Type B pancreatic cell (in vitro differentiated cells): ENCODE measurements at places on chromosomes 6 and 20. TPM values are rescaled to one million over a fixed set of nuclear protein-coding genes. Genes with fewer than 3 reads are reported as not detected.

DNA sequence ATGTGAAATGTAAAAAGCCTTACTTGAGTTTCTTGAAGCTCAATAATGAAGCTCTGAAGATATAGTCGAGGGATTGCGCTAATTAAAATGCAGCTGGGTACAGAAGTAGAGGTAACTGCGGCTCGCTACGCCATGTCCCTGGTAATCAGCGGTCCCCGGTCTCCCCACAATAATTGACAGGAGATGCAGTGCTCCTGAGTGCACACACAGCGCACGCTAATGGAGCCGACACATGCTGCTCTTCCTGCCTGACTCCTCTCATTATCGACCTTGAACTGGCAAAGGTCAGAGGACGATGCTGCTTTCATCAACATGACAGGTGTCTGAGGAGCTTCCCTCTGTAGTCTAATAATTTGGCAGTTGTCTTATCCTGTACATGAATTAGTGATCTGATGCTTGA lies 365.9 kb downstream of the RNF144B start:
- no peak for DNase-seq

DNA sequence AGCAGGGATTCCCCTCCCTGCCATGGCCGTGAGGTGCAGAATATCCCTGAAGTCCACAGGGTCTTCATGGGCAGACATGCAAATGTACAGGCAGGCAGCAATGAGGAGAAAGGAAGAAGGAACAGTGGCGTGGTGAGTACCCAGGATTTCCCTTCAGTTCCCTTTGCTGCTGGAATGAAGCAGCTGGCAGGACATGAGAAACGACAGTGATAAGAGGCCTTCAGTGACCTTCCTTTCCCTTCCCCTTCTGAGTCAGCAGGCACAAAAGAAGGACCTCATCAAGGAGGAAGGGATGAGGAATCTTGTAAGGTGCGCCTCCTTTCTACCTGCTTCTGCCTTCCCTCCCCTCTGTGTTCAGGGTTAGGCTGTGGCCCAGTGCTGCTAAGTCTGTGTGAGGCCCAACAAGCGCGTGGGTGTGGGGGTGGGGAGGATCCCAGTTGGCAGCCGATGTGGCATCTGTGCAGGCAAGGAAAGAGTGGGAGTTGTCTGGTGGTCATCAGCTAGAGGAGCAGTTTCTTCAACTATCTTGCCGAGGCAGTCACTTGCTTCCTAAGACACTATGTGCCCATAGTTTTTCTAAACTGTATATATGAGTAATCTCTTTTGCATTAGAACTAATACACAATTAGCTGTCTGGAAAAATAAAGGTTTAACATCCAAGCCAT lies 29.5 kb upstream of the FBXO9 start:
- no peak for DNase-seq

DNA sequence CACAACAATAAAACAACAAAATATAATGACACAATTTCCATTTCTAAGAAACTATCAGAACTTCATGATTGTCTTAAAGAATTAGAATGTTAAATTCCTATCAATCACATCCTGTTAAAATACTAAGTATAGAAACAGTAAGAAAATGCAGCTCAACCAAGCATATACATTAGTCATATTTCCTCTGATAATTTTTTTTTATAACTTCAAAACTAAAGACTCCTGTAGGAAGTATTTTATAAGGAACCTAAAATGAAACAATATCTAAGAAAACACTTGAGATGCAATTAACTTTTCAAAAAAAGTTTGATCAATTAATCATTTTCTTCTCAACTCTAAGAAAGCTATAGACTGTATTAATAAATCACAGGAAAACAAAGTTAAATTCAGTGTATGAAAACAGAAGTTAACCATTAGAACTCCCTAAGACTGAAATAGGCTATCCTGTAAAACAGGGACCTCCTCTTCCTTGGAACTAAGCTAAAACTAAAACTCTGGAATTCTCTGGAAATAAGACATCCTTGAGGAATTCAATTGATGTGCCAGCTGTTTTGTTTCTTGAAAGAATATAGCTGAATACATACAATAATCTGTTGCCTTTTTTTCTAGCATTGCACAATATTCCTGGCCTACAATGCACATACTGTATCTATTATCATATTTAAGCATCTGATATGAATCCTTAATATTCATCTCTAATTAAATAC lies 19.8 kb downstream of the FKBP5 start:
- no peak for DNase-seq

DNA sequence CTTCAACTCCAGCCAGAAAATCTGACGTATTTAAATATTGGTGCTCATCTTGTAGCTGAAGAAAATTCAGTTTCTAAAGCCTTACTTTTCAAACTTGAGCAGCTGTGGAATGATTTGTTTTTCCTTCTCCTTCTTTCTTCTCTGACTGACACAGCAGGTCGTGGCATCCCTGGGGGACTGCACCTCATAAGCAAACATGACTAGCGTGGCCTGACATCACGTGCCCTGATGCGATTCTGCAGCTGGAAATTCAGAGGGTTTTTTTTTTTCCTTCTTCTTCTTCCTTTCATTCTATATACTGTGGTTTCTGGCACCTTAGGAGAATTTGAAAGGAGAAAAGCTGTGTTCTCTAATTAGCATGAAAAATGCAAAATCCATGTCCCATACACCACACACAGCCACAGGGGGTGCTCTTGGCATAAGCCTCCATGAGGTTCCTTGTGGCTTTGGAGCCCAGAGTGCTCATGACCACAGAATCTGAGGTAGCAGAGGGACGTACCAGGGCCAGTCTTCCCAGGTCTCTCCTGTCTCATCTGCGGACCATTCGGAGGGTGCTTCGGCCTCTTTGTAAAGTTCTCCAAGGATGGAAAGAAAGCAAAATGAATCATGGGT lies 258.5 kb upstream of the CDH4 start:
- DNase-seq = no peak

GRCh38 chr6:14001329-14002012 lies 76.7 kb downstream of the RNF182 start:
- no peak for DNase-seq

DNA sequence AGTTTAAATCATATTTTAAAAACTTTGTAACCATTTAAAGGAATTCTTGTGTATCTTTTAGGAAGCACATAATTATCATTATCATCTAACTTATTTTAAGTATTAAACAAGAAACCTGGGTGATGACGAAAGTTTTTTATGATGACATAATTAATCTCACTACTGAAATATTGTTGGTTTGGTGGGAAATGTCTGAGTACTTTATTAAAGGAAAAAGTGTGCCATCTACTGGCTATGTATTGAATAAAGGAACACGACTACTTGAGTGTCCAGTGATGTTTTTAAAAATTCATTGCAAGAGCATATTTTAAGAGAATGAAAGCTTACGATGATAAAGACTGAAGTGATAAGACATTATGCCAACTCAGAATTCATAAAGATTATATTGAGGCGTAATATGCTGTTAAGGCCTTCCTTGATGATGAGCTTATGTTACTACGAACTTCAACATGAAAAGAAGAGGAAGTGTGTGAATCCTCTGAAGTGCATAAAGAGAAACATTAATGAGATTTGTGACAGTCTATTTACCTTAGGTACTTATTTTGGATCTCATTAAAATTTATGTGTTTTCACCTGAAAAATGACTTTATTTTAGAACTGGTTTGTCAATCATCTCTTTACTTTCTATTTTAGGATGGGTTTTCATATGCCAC lies 12.0 kb upstream of the TRMT11 start:
- DNase-seq = no peak

Gene LY6G5B
- 13.9 and 22.0 TPM in 2 replicates for total RNA-seq

Gene KHDRBS2
- 3.5 and 3.9 TPM in 2 replicates for total RNA-seq

Gene FAM83D
- total RNA-seq = 11.7 and 23.1 TPM in 2 replicates
